Thymus (tissue), 14 donors: ENCODE measurements at places on chromosomes 7 and 10. TPM values are rescaled to one million over a fixed set of nuclear protein-coding genes. Genes with fewer than 3 reads are reported as not detected.

- H3K4me1 ChIP-seq: no peaks in the 10 kb centered on the region
- H3K27ac ChIP-seq: no peak overlapping the region
- no peaks in the 10 kb centered on the region for H3K36me3 ChIP-seq
- DNase-seq: no peak
- H3K4me3 ChIP-seq: no peak overlapping the region
- H3K27me3 ChIP-seq: peaks cover 49% of the 10 kb centered on the region
Observed at GRCh38 chr7:152924238-152924637, 164.7 kb downstream of the ACTR3B start.

DNA sequence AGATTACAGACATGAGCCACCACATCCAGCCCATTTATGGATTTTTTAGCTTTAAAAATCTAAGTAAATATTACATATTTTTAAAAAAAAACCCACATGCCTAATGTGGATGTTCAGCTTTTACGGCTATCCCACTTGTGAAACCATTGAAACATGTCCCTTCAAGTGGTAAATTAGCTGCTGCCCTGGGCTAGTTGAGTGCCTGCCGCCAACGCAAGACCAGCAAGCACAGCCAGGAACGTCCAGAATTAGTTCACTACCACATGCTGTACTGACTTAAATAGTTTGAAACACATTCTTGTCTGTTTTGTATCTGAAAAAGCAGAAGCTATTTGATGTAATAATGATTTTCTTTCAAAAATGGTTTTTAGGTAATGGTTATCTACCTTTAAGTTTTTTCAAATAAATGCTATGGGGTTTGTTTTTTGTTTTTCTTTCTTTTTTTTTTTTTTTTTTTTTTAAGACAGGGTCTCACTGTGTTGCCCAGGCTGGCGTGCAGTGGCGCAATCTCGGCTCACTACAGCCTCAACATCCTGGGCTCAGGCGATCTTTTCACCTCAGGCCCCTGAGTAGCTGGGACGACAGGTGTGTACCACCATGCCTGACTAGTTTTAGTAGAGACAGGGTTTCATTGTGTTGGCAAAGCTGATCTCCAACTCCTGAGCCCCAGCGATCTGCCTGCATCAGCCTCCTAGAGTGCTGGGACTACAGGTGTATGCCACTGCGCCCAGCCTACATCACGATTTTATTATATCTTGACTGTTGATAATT is 57.0 kb downstream of the KLRG2 start:
- no peak overlapping the region for H3K27ac ChIP-seq
- no peaks in the 10 kb centered on the region for H3K27me3 ChIP-seq
- H3K36me3 ChIP-seq: peaks cover 54% of the 10 kb centered on the region
- no peak overlapping the region for H3K4me3 ChIP-seq
- no peak for DNase-seq

DNA sequence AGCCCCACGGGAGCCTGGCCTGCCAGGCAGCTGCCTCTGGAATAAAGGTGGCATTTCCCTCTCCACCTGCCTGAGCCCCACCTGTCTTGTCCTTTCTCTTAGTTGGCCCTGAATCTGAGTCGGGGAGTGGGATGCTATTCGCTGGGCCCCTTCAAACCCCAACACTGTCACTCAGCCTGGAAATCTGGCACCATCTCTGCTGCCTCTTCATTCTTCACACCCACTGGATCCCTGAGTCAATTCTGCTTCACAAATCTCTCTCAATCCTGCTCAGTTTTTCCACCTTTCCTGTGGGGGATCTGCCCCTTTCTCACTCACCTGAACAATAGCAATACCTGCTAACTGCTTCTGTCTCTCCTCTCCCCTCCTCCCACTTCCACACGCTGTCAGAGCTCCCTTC is 10.6 kb downstream of the CRTAC1 start:
- no peaks in the 10 kb centered on the region for H3K4me1 ChIP-seq
- peaks cover 4% of the 10 kb centered on the region for H3K27me3 ChIP-seq
- no peak overlapping the region for H3K27ac ChIP-seq

- no peaks in the 10 kb centered on the region for H3K27me3 ChIP-seq
- H3K4me3 ChIP-seq: no peak overlapping the region
- peaks cover 15% of the 10 kb centered on the region for H3K4me1 ChIP-seq
- no peaks in the 10 kb centered on the region for H3K36me3 ChIP-seq
- no peak for DNase-seq
Observed at GRCh38 chr10:73889014-73889413, 14.7 kb upstream of the CAMK2G start.

- H3K4me1 ChIP-seq: peaks cover 7% of the 10 kb centered on the region
- H3K4me3 ChIP-seq: no peak overlapping the region
- no peaks in the 10 kb centered on the region for H3K36me3 ChIP-seq
- no peaks in the 10 kb centered on the region for H3K27me3 ChIP-seq
- DNase-seq: no peak
- no peak overlapping the region for H3K27ac ChIP-seq
Observed at GRCh38 chr7:51077987-51078370, 238.6 kb downstream of the COBL start.

- peaks cover 9% of the 10 kb centered on the region for H3K4me1 ChIP-seq
- H3K27ac ChIP-seq: no peak overlapping the region
- H3K36me3 ChIP-seq: peaks cover 15% of the 10 kb centered on the region
- peak overlapping the region; percentile 99 for H3K4me3 ChIP-seq
- DNase-seq: no peak
Observed at GRCh38 chr7:103348959-103349358, 1.5 kb downstream of the PSMC2 start.

DNA sequence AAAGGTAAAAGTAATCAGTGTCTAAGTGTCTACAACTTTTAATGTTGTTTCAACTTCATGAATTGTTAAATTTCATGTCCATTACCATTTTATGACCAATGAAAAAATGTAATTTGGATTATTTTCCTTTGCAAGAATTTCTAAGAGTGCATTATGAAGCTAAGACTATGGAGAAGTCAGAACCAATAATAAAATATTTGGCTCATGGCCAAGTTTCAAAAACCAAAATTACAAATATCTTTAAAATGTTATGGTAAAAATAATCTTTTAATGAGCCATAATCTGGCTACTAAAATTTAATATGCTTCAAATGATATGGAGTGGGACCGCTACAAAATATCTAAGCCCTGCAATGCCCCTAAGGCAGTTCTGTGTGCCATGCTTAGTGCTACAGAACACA is 294.1 kb upstream of the SMIM30 start:
- H3K36me3 ChIP-seq: no peaks in the 10 kb centered on the region
- no peaks in the 10 kb centered on the region for H3K27me3 ChIP-seq
- no peak for DNase-seq

GRCh38 chr10:5041471-5042023 is 37.9 kb upstream of the AKR1C2 start:
- no peaks in the 10 kb centered on the region for H3K27me3 ChIP-seq
- H3K4me1 ChIP-seq: no peaks in the 10 kb centered on the region
- no peak for DNase-seq
- H3K4me3 ChIP-seq: no peak overlapping the region
- H3K36me3 ChIP-seq: no peaks in the 10 kb centered on the region

- H3K4me3 ChIP-seq: peak overlapping the region; percentile 53
- H3K4me1 ChIP-seq: no peaks in the 10 kb centered on the region
- DNase-seq: no peak
- peak overlapping the region; percentile 34 for H3K27ac ChIP-seq
Observed at GRCh38 chr7:134126596-134126965, 559 bp upstream of the LRGUK start.

DNA sequence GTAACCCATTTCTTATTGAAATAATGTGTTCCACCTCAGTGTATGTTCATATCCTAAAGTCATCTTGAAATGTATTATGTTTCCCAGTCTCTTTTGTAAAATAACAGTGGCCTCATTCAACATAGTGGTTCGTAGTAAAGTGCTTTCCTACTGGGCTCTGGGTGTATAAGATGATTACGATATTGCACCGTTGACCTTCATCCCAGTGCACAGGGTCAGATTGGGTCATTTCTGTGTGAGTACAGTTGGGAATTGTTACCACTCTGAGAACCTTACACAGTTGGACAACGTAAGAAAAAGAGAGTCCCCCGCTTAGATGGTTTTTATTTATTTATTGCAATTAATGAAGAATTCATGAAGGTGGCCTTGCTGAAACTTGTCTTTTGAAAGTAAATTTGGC is 135.6 kb downstream of the CHN2 start:
- no peak overlapping the region for H3K4me3 ChIP-seq
- H3K27me3 ChIP-seq: no peaks in the 10 kb centered on the region
- no peak for DNase-seq

- H3K4me1 ChIP-seq: no peaks in the 10 kb centered on the region
- no peaks in the 10 kb centered on the region for H3K27me3 ChIP-seq
- no peaks in the 10 kb centered on the region for H3K36me3 ChIP-seq
- no peak overlapping the region for H3K4me3 ChIP-seq
- no peak overlapping the region for H3K27ac ChIP-seq
- no peak for DNase-seq
Observed at GRCh38 chr7:80967917-80968297, 49.1 kb upstream of the SEMA3C start.

DNA sequence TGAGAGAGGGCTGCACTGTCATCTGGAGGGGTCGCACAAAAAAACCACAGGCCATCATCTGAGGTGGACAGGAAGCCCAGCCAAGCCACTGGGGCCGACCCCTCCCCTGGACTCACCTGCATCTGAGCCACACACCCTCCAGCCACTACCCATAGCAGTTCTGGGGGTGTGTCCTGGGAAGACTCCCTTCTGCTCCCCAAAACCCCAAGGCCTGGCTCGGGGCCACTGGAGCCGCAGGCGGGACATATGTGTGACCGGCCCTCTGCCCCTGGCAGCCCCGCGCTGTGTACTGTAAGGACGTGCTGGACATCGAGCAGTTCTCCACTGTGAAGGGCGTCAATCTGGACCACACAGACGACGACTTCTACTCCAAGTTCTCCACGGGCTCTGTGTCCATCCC is 90.1 kb downstream of the RGS10 start:
- DNase-seq: no peak
- no peak overlapping the region for H3K4me3 ChIP-seq
- peaks cover 40% of the 10 kb centered on the region for H3K36me3 ChIP-seq
- H3K4me1 ChIP-seq: no peaks in the 10 kb centered on the region

The TCERG1L gene
- polyA plus RNA-seq: 1.5 TPM

The KLLN gene
- 1.0 TPM for polyA plus RNA-seq

The EBF3 gene
- 1.9 TPM for polyA plus RNA-seq
